ENCODE measurements at places on chromosomes 2 and 18.
A peak's percentile ranks its signal among the peaks of the same experiment; 100 is the strongest.

- peak; percentile 81 for DNase-seq
Observed at GRCh38 chr18:61076986-61077385, 256.2 kb upstream of the CDH20 start.

DNA sequence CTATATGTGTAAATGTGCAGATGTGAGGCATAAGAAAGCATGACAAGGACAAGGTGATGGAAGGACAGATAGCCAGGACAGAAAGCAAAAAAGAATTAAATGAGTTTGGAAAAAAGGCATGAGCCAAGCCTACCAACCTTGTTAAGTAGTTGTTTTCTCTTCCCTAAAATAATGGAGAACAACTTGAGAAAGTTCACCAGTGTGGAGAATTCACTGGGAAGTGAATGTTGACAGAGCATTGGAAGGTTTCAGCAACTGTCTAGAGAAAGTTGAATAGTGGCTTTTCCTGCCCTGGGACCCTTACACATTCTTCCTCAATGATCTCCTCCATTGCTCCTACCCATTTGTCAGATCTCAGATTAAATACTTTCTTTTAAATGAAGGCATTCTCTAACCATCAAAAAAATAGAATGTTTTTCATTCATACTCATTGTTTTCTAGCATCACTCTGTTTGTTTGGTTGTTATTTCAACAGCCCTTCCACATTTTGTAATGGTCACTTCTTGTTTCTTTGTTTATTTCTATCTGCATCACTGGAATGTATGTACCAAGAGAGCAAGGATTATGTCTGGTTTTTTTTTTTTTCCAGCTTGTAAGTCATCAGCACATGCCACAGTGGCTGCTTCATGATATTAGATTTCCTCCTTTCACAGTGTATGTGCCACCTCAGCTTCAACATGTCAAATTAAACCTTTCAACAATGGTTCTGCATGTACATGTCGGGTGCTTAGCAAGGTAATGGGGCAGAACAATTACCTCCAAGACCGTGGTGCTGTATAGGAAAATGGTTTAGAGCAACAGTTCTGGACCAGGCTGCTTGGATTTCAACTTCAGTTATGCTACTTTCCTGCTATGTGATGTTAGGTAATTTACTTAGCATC is 586.0 kb upstream of the VRK2 start:
- DNase-seq = peak; percentile 7

- no peak for DNase-seq
Observed at GRCh38 chr2:20111311-20112131, 60.1 kb upstream of the LAPTM4A start.

DNA sequence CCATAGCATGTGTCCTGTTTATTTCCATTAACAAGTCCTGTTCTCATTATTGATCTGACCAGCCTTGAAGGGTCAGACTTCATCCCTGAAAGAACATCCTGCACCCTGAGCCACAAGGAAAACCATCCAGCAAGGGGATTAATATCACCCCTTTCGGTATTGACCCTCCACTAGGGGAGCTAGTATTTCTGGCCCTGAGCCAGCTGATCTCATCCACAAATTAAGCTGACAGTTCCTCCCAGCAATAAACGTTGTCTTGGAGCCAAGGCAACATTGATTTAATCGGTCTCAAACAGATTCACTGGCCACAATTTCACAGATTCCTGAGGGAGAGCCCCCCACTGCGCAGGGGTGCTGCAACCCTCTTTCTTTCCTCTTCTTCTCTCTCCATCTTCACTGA is 353.1 kb upstream of the FANCL start:
- DNase-seq = peak; percentile 35

DNA sequence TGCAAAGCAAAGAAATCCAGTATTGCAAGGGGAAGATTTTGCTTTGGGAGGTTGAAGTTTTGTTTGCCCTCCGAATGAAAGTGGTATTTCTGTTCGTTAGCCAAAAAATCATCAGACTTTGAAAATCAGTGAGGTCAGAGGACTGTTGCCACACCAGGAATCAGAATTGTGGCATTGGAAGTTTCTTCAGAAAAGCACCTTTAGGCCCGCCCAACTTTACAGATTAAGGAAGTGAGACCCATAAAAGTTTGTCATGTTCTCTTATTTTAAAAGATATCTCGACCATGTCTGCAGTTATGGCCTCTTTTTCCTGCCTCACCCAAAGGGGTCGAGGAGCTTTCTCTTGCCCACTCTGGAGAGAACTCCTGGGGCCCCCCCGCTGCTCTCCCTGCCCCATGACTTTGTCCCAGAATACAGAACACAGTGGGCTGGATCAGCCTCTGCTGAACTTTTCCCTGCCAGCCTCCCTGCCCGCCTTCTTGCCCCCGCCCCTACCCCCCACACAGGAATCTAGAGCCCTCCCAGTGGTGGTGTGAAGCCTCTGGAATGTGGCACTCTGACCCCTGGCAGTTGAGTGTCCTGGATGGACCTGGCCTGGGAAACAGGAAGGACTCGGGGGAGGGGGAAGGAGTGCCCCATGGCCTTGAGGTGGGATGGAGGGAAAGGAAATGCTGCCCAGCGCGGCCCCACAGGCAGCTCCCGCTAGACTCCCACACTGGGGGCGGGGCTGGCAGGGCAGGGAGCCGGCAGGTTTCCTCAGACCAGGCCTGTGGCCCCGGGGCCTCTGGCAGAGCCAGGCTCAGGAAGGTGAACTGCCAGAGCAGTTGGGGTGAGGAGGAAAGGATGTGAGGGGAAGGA is 25.3 kb downstream of the CRIM1 start:
- DNase-seq = no peak

DNA sequence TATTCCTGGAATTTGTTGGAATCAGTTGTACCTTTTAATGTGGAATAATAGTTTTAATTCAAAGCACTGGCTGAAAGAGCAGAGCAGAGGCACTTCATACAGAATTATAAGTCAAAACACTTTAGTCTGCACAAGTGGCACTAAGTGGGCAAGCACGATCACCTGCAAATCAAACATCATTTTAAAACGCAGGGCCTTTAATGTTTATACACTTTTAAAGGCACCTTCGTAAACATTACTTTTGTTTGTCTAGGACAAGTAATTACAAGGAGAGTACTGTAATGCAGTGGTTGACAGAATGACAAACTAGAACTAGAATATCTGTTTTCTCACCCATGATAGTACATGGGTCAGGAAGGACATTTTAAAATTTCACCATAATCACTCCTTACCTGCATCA is 36.4 kb downstream of the LANCL1 start:
- peak; percentile 87 for DNase-seq

- no peak for DNase-seq
Observed at GRCh38 chr18:26806224-26806623, 59.3 kb downstream of the AQP4 start.

GRCh38 chr2:232028631-232029030 is 67.1 kb downstream of the DIS3L2 start:
- DNase-seq = no peak

- no peak for DNase-seq
Observed at GRCh38 chr18:45726603-45727002, 2.6 kb downstream of the SLC14A1 start.

GRCh38 chr2:196131384-196131937 is 39.9 kb downstream of the STK17B start:
- no peak for DNase-seq

DNA sequence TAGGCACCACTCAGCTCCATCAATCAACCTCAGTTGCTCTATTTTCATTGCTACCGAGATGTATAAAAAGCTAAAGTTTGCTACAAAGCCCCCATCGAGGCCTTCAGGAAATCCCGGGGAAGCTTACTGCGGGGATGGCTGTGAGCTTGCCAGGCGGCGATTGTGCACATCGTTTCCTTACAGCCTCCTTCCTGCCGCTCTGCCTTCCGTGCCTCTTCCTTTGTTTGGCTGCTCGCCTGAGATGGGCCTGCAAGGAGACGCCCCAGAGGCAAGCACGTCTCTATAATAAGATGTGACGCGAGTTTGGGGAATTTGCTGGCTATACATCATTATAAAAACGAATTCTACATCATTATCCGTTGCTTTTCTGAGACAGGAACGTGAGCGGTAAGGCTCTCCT is 41.6 kb downstream of the DHRS9 start:
- no peak for DNase-seq

DNA sequence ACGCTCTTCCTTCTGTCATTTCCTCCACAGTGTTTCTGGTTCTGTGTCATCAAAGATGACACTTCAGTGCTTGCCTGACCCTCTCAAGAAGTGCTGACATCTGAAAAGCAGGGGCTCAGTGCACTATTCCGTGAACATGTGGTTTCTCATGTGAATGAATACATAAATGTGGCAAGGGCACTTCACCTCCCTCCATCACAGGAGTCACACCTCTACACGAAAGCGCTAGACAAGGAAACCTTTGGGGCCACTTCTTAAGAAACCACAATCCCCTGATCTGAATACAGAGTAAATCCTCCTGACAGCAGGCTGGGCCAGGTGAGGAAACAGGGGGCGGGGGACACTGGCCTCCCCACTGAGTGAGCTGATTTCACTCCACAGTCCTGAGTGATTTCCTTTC is 145.8 kb upstream of the ACAA2 start:
- no peak for DNase-seq

GRCh38 chr2:31894656-31895055 is 116.2 kb downstream of the MEMO1 start:
- DNase-seq = no peak

DNA sequence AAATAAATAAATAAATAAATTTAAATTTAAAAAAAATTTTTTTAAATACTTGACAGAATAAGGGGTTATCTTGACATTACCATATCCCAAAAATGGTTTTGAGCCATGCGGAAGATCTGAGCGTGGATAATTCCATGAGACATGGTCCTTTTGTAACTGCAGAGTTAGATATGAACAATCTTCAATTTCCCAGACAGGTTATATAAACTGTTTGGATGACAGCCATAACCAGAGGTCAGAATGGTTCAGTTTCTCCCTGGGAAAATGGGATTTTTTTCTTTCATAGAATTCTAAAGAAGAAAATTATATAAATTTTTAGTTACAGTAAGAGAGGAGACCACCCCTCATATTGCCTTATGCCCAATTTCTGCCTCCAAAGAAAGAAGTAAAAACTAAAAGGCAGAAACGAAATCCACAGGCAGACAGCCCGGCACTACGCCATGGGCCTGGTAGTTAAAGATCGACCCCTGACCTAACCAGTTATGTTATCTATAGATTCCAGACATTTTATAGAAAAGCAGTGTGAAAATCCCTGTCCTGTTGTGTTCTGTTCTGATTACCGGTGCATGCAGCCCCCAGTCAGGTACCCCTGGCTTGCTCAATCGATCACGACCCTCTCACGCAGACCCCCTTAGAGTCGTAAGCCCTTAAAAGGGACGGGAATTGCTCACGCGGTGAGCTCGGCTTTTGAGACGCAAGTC is 3.0 kb downstream of the GALM start:
- DNase-seq = no peak

DNA sequence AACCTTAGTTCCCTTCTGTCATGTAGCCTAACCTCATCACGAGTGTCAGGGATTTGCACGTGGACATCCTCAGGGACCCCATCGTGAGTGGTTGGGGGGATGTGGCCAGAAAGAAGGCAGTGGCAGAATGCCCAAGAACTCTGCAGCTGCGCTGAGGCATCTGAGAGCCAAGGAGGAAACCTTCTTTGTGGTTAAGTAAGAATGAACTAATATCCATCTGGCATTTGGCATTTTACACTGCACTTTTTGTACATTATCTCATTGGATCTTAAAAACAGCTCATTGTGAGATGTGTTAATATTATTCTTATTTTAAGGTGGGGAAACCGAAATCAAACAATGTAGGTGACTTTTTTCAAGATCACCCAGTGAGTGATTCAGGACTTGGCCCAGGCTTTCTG is 32.6 kb upstream of the APCDD1 start:
- DNase-seq = no peak

DNA sequence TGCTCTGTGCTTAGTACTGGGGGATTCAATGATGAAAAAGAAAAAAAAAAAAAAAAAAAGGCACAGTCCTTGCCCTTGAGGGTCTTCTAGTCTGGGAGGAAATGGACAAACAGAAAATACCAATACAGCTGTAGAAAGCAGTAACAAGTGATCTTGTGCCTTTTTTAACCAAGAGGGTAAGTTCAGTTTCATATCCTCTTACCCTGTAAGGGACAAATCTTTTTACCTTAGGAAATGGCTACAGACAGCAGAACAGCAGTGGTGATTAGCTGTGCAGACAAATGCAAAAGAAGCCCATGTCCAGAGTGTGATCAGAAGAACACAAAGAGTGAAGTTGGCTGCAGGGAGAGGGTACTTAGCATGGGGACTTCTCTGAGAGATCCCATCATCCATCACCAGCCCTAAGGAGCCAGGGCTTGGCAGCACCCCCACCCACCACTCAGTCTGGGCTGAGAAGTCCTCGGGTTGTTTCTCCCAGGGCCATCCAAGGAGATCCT is 102.9 kb downstream of the ALPK2 start:
- no peak for DNase-seq

DNA sequence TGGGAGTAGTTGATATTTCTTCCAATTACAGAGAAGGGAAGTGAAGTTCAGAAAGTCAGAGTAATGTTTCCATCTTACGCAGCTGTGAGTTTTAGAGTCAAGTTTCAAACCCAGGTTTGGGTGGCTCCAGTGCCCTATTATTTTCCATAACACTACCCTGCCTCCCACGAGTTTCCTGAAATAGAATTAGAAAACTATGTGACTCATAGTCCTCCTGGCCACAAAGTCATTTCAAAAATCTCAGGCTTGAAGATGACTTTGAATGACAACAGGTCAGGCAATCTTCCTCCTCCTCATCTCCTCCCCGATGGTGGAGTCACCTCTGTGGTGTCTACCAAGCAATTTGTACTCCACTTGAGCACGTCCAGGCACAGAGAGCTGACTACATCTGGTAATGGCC is 212.3 kb upstream of the TRIB2 start:
- DNase-seq = no peak

GRCh38 chr2:178363252-178363651 is 87.7 kb downstream of the PRKRA start:
- DNase-seq = no peak

- DNase-seq = peak; percentile 30
Observed at GRCh38 chr2:131034122-131035051, 58.9 kb downstream of the FAM168B start.

GRCh38 chr2:71725836-71726235 is 272.5 kb downstream of the DYSF start:
- DNase-seq = no peak

DNA sequence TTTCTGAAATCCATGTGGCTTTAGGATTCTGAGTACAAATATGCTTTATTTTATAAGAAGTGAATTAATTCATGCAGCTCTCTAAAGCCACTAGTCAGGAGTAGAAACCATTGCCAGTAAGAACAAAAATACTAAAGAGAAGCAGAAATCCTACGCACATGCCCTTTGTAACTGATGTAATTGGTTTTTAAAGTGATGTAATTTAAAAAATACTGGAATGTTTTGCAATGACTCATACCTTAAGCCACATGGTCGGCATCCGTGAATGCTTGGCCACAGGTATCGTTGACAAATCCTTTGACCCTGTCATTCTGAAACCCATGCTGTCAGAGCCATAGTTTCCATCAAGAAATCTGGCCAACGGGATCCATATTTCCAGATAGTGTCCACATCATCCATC is 213.3 kb downstream of the ACKR3 start:
- DNase-seq = no peak

GRCh38 chr2:99406137-99406536 is 68.9 kb downstream of the EIF5B start:
- DNase-seq = no peak

Data from NCI-H1105 treated with DMSO at 0.1 percent for 48 hours (cell line).